Left cardiac atrium (tissue), 4 donors: ENCODE measurements at places on chromosomes 12 and 14. TPM values are rescaled to one million over a fixed set of nuclear protein-coding genes. Genes with fewer than 3 reads are reported as not detected.

CDKN1B gene
- 23.7 TPM for total RNA-seq

IL31 gene
- not detected for total RNA-seq

IL26 gene
- total RNA-seq = not detected

RFLNA gene
- total RNA-seq = 0.52 TPM

FLVCR2 gene
- 1.8 TPM for total RNA-seq

RNASE4 gene
- total RNA-seq = 20.8 TPM

STYK1 gene
- total RNA-seq = not detected

NEUROD4 gene
- not detected for total RNA-seq

PSMA3 gene
- total RNA-seq = 134 TPM

E2F7 gene
- 0.16 TPM for total RNA-seq

NKX2-1 gene
- total RNA-seq = not detected

DNA sequence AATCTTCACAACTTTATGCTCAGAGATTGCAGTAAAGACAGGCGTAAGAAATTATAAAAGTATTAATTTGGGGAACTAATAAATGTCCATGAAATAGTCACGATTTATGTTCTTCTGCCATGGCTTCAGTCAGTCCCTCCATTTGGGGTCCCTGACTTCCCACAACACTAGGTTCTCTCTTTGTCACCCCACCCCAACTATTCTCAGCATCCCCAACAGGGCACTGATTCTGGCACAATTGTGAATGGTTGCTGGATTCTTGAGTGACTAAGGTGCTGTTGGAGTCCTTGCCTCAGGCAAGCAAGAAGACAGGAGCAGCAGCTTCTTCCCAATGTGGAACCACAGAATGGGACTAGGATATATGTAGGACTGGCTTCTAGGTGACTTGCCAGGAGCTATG is 15.3 kb downstream of the KRT76 start:
- no peak for DNase-seq

GRCh38 chr14:100323121-100323941 is at the start of gene SLC25A47:
Gene SLC25A47, plus strand, starts transcription at chr14:100323339. Its CDS starts 76 bp downstream, at chr14:100323415.
- no peak for DNase-seq

- DNase-seq = no peak
These were observed 396 bp downstream of the NDUFA9 start for GRCh38 chr12:4649358-4649661.

DNA sequence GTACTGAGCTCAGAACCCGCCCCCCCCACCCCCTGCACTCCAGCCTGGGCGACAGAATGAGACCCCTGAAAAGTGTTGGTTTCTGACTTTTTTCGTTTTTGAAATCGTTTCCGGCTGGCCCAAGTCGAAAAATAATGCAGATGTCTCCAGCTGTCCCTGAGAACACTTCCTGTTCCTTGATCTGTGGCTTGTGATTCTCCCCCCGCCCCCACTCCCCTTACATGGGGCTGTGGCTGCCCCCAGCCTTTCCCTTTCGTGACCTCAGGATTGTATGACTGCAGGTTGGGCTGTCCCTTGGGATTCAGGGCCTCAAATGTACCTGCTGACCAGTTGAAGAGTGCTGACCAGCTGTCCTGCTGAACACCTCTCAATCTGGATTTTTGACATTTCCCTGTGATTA is 34.1 kb downstream of the NOC4L start:
- DNase-seq = no peak

- no peak for DNase-seq
These were observed 179.1 kb downstream of the DPF3 start for GRCh38 chr14:72714871-72715214.

GRCh38 chr12:95642583-95642982 is 91.3 kb upstream of the USP44 start:
- DNase-seq = no peak

- no peak for DNase-seq
These were observed 12.2 kb downstream of the TEDC1 start for GRCh38 chr14:105503296-105503640.

GRCh38 chr14:105136401-105137322 is 31.9 kb downstream of the JAG2 start:
- no peak for DNase-seq

DNA sequence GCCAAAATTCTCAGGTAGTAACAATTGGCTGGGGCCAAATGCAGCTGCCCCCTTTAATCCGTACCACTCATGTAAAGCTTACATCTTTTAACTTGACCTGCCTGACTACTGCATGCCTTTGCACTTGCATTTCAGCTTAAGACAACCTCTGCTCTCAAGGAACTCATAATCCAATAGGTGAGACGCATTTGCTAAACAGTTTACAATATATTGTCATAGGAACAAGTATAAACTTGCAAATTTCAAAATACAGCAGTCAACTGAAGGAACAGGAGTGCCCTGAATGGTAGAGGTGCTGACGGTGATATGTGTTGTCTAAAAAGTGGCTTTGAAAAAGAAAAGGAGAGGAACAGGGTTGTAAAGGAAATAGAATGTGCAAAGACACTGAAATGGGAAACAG is 3.6 kb upstream of the BRMS1L start:
- DNase-seq = no peak

GRCh38 chr12:120588371-120588770 is 7.2 kb upstream of the POP5 start:
- no peak for DNase-seq

- no peak for DNase-seq
These were observed 43.4 kb upstream of the AMN start for GRCh38 chr14:102878970-102879460.

- no peak for DNase-seq
These were observed 3.1 kb downstream of the CEP170B start for GRCh38 chr14:104868060-104868740.

DNA sequence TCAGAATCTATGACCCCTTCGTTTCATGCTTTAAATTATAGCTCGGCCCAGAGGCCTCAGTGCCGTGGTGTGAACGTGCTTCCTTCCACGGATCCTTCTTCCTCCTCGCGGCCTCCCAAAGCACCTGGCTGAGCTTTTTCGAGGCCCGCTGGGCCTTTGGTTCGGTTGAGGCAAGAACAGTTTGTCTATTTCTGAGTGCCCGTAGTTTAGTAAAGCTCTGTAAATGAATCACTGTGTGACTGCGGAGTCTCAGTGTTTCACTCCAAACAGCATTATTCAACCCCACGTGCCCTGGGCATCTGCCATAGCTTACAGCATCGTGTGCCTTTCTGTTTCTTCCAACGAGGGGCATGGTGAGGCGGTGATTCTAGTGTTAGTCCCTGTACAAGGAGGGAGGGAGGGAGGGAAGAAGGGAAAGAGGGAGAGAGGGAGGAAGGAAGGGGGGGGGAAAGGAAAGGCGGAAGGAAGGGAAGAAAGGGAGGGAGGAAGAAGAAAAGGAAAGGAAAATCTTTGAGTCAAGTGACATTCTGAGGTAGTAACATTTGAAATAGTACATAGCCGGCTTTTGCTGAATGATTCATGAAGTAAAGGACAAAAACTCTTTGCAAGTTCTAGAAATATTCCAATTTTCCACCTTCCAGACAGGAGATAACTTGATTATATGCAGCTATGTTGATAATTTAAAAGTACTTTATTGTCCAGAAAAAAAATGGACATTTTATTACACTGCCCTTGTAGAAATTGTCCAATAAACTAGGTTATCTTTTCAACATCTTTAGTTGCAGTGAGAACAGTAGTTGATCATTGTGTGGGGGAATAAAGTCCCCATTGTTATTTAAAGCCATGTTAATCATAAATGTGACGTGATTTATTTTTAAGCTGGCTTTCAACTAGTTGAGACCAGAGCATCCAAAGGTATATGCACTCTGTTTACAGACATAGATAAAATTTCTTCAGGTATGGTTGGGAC is 1.2 kb upstream of the TRIM9 start:
- DNase-seq = peak; percentile 36
